Lung microvascular endothelial cell (primary cell): ENCODE measurements at places on chromosomes 4 and X. TPM values are rescaled to one million over a fixed set of nuclear protein-coding genes. Genes with fewer than 3 reads are reported as not detected.

The GPR119 gene
- not detected in 2 replicates for total RNA-seq

The MAP7D2 gene
- total RNA-seq: under 0.01 TPM in 2 replicates

The MAGEA2B gene
- total RNA-seq: not detected in 2 replicates

The OPHN1 gene
- 6.1 and 7.7 TPM in 2 replicates for total RNA-seq

The LRP2BP gene
- 0.44 and 0.79 TPM in 2 replicates for total RNA-seq
